ENCODE measurements at places on chromosomes 12 and 14.

DNA sequence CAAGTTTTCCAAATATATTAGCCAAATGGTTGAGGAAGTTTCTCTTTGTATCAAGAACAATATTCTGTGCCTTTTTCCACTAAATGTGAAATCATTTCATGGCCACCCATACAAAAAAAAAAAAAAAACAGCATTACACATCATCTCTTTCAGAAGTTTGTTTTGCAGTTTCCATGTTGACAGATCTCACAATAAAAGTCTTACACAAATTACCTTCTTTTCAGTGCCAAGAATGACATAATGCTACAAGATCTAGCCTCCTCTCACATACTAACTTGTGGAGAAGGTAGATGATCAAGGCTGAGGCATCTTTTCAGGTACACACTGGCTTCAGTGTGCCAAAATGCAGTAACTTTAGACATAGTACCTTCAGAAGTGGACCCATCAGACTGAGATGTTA is 35.3 kb downstream of the PRKD1 start:
- no peak for DNase-seq

- DNase-seq = no peak
Measured at GRCh38 chr14:56196274-56196673, 78.1 kb downstream of the PELI2 start.

- no peak for DNase-seq
Measured at GRCh38 chr12:105831372-105831771, 307.4 kb downstream of the NUAK1 start.

- DNase-seq = no peak
Measured at GRCh38 chr12:92133795-92134637, 11.6 kb downstream of the BTG1 start.

GRCh38 chr14:22887990-22888378 is 5.0 kb downstream of the REM2 start:
- DNase-seq = no peak

- no peak for DNase-seq
Measured at GRCh38 chr14:27715561-27715960, 1051.0 kb upstream of the FOXG1 start.

GRCh38 chr14:92161521-92161920 is 39.8 kb downstream of the CPSF2 start:
- no peak for DNase-seq

DNA sequence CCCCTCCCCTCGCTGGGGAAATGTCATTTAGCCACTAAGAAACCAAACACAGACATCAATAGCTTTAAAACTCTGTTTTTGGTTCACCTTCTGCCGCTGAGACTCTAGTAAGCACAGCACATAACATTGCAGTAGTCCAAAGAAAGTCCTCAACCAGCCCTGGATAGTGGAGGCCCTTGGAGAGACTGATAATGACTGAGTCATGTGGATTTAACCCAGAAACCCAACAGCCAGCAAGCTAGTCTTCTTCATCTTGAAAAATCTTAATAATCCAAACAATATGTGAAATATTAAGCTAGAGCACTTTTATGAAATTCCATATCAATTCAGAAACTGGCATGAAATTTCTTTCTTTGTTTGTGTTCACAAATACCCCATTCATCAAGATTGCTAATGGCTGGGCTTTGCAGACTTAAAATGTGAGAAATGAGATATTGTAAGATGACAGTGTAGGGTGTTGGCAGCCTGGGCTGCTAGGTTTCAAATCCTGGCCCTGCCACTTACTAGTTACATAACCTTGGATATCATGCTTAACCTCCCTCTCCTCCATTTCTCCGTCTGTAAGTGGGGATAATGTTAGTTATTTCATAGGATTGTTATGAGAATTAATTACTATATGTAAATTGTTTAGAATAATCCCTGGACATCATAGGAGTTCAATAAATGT is 40.1 kb downstream of the RERG start:
- DNase-seq = no peak

- DNase-seq = no peak
Measured at GRCh38 chr12:22598141-22598762, 26.7 kb upstream of the ETNK1 start.

DNA sequence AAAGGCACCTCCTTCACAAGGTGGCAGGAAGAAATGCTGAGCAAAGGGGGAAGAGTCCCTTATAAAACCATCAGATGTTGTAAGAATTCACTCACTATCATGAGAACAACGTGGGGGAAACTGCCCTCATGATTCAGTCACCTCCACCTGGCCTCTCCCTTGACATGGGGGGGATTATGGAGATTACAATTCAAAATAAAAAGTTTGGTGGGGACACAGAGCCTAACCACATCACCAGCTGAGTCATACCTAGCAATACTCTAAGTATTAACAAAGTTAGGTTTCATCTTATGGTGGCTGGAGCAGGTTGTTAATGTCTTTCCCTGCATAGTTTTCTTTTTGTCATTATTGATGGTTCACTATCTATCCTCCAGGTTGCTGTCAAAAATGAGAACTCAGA is 113.2 kb upstream of the PPFIA2 start:
- DNase-seq = no peak

GRCh38 chr14:92480856-92481255 is 32.7 kb upstream of the RIN3 start:
- DNase-seq = no peak

GRCh38 chr14:102854091-102854703 is 68.3 kb upstream of the AMN start:
- no peak for DNase-seq

- no peak for DNase-seq
Measured at GRCh38 chr14:26993556-26993955, 395.7 kb upstream of the NOVA1 start.

GRCh38 chr12:118307069-118307954 is 65.4 kb downstream of the TAOK3 start:
- no peak for DNase-seq

- DNase-seq = no peak
Measured at GRCh38 chr12:104387190-104387589, 69.6 kb upstream of the CHST11 start.

DNA sequence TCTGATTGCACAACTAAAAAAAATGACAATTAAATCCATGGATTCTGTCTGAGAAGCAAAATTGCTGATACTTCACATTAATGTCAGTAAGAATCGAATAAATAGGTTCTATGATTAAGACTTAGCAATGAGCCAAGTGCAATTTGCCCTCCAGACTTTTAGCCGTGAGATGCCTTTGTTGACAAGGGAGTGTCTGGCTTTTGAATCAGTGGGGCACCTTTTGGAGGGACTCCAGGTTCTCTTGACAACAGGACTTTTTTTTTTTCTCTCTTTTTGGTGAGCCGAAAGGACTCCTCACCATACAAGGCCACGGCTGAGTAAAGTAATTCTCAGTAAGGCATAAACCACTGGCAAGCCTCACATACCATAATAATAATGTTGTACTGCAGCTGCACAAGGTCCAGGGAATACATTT is 4.7 kb upstream of the MDM1 start:
- no peak for DNase-seq

- peak; percentile 79 for DNase-seq
Measured at GRCh38 chr14:35229084-35229791, 62.9 kb upstream of the PSMA6 start.

GRCh38 chr14:92472860-92473259 is 40.7 kb upstream of the RIN3 start:
- no peak for DNase-seq

Data from NCI-H2029 treated with DMSO at 0.1 percent for 48 hours (cell line).